ENCODE measurements at places on chromosomes 5 and 9.

DNA sequence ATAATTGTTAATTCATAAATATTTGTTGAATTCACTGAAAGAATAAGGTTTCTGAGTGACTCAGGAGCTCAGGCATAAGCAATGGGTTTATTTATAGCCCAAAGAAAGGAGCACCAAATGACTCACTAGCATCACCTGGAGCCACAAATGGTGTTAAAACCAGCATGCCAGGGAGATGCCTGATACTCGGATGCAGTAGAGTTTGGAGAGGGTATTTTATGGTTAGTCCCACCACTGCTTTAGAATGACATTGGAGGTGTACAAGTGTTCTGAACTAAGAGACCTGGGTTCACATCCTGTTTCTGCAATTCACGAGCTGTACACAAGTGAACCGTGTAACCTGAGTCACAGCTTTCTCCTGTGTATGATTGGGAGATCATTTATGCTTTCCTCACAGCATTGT, 25.2 kb downstream of the CCL28 start:
- no peak for DNase-seq

GRCh38 chr5:120043431-120043830, 414.1 kb downstream of the FAM170A start:
- DNase-seq = no peak

DNA sequence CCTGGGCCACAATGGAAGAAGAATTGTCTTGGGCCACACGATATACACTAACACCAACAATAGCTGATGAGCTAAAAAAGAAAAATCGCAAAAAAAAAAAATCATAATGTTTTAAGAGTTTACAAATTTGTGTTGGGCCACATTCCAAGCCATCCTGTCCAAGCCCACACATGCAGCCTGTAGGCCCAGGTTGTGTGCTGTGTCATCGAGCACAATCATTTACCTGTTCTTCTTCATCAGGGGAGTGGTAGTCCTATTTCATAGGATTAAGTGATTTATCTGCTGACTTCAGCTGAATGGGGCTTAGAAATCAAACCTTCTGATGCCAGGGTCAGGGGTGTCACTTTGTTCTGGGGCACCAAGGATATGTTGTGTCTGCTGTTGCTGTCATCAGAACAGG, 44.6 kb upstream of the ELL2 start:
- DNase-seq = no peak

GRCh38 chr9:4938496-4938895, 46.6 kb upstream of the JAK2 start:
- DNase-seq = no peak

- no peak for DNase-seq
Measured at GRCh38 chr9:92638621-92639101, 31.3 kb downstream of the IPPK start.

- DNase-seq = no peak
Measured at GRCh38 chr5:14003513-14003912, 59.0 kb upstream of the DNAH5 start.

Measured in CD4-positive, alpha-beta T cell treated with Interleukin-15 for 4 hours (primary cell).